ENCODE measurements at places on chromosomes 12 and 14.
A peak's percentile ranks its signal among the peaks of the same experiment; 100 is the strongest.

GRCh38 chr12:63940310-63941005 is 96.0 kb downstream of the SRGAP1 start:
- peaks cover 5% of the 10 kb centered on the region for H3K4me1 ChIP-seq
- no peak overlapping the region for H3K27ac ChIP-seq
- DNase-seq: no peak
- peaks cover 13% of the 10 kb centered on the region for H3K36me3 ChIP-seq
- H3K27me3 ChIP-seq: no peaks in the 10 kb centered on the region

- DNase-seq: no peak
- H3K4me3 ChIP-seq: no peak overlapping the region
- H3K27me3 ChIP-seq: no peaks in the 10 kb centered on the region
These were observed 186.6 kb downstream of the CACNA1C start for GRCh38 chr12:2239381-2239871.

GRCh38 chr12:69981881-69982475 is 157.0 kb downstream of the MYRFL start:
- no peaks in the 10 kb centered on the region for H3K27me3 ChIP-seq
- no peaks in the 10 kb centered on the region for H3K36me3 ChIP-seq
- H3K4me1 ChIP-seq: no peaks in the 10 kb centered on the region
- no peak overlapping the region for H3K27ac ChIP-seq

- no peak overlapping the region for H3K27ac ChIP-seq
- H3K4me1 ChIP-seq: no peaks in the 10 kb centered on the region
- no peaks in the 10 kb centered on the region for H3K27me3 ChIP-seq
These were observed 345.0 kb downstream of the LRIG3 start for GRCh38 chr12:58575256-58575655.

DNA sequence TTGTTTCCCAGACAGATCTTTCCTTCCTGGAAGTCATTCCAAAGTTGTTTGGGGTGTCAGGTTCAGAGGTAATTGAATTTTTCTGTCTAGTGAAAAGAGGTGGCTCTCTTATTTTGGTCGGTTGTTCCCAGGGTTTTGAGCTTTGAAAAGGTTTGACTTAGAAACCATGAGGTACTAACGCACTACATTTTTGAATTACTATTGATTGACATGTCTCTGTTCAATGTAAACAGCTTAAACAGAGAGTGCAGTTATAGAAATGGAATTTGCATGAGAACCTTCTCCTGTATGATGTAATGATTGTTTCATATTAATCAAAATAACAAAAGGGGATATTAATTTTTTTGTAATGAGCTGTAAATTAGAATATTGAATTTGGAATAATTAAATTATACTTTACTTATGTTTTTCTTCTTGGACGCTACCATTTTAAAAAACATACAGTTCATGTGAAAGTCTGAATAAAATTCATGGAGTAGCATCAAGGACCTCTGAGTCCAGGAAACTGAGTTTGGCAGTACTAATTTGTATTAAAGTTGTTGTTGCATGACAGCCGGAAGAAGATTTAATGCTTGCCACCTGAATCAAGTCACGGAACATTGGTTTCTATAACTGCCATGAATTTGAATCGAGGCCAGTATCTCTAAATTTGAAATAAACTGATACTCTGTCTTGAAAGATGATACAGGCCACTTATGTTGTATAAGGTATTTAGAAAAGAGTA is 41.7 kb downstream of the NPAS3 start:
- no peaks in the 10 kb centered on the region for H3K27me3 ChIP-seq
- no peaks in the 10 kb centered on the region for H3K4me1 ChIP-seq
- H3K4me3 ChIP-seq: no peak overlapping the region
- no peak overlapping the region for H3K27ac ChIP-seq
- no peaks in the 10 kb centered on the region for H3K36me3 ChIP-seq

GRCh38 chr12:81350309-81350708 is 272.4 kb downstream of the ACSS3 start:
- no peak overlapping the region for H3K27ac ChIP-seq
- no peak for DNase-seq
- H3K27me3 ChIP-seq: no peaks in the 10 kb centered on the region
- no peak overlapping the region for H3K4me3 ChIP-seq
- no peaks in the 10 kb centered on the region for H3K36me3 ChIP-seq
- no peaks in the 10 kb centered on the region for H3K4me1 ChIP-seq

DNA sequence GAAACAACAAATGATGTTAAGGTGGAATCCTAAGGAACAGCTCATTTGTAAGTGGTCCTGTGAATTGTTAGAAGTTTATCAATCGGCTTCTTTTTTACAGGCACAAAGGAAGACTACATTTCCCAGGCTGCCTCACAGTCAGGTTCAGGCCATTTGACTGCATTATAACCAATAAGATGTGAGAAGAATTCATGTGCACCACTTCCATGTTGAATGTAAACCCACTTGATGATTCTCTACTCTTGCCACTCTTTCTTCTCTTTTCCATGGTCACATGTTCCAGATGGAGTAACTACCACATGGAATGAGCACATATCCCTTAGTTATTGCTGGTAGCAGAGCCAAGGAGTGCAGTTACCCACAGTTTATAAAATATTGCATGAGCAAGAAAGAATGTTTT is 67.1 kb upstream of the GZMB start:
- no peaks in the 10 kb centered on the region for H3K36me3 ChIP-seq
- no peak for DNase-seq
- peaks cover 4% of the 10 kb centered on the region for H3K27me3 ChIP-seq

GRCh38 chr12:124604264-124604680 is 36.9 kb upstream of the NCOR2 start:
- no peak overlapping the region for H3K4me3 ChIP-seq
- peaks cover 11% of the 10 kb centered on the region for H3K4me1 ChIP-seq
- no peak overlapping the region for H3K27ac ChIP-seq
- H3K36me3 ChIP-seq: no peaks in the 10 kb centered on the region
- H3K27me3 ChIP-seq: peaks cover 13% of the 10 kb centered on the region
- peak; percentile 16 for DNase-seq

All from mesenchymal stem cell (in vitro differentiated cells and primary cell).